ENCODE measurements at places on chromosomes 7 and 10.

DNA sequence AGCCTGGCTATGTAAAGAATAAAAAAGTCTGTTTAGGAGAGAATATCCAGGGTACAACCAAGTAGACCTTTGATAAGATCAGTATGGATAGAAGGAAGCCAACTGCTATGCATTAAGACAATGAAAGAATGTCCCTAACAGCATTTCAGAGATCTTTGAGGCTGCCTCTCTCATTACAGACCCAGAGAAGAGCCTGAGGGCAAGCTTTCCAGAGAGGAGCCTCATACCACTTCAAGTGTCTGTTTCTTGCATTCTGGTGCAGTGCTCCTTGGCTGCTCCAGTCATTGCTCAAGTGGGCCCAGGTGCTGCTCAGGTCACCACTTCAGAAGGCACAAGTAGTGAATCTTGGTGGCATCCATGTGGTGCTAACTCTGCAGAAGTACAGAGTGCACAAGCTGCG is 514.0 kb downstream of the PLXDC2 start:
- DNase-seq, result no peak

- DNase-seq, result no peak
Observed at GRCh38 chr7:721619-722248, 4.8 kb upstream of the DNAAF5 start.

DNA sequence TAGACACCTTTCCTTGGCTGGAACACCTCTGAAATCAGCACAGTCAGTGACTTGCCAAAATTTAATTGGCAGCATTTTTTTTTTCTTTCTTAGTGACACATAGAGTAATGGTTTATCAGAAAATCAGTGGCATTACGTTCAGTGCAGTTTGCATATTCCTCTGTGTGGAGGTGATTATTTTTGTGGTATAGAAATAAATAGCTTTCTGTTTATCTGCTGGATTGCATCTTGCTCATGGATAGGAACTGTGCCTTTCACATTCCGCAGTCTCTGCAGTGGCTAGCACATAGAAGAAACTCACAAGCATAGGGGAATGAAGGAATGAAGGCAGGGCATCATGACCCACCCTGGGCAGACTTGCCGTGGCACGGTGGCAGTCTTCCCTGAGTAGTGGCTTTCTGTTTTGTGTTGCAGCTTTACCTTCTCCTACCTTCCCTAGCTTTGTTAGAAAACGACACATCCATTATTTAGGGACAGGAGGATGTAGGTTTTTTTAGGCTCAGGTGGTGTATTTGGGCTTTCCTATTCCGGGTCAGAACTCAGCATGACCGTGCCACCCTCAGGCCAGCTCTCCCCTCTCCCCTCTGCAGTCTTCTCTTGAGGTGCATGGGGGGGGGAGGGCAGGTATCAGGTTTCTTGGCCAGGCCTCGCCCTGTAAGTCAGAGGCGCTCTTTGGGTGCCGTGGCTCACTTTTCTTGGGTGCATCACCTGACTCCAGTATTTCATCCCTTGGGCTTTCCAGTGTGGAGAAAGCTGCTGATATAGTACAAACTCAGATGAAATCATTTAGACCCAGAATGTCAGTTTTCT is 112.5 kb upstream of the GJD4 start:
- DNase-seq, result no peak

GRCh38 chr10:6068006-6068405 is 5.8 kb upstream of the IL2RA start:
- no peak for DNase-seq

DNA sequence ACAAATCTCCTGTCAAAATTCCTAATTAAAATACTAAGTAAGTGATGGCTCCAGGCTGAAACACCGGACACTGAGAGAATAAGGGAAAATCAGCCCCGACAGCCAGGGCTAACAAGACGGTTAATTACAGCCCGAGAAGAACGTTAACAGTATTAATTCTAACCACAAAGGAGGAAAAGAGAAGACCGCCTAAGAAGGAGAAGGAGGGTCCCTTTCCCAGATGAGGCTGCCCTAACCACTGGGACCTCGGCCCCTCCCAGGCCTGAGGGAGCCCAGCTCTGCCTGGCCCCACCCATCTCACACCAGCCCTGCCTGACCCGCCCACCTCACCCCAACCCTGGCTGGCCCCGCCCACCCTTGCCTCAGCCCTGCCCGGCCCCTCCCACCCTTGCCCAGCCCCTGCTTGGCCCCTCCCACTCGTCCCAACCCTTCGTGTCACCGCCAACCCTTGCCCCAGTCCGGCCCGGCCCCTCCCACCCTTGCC is 51.3 kb downstream of the PWWP2B start:
- DNase-seq, result no peak

DNA sequence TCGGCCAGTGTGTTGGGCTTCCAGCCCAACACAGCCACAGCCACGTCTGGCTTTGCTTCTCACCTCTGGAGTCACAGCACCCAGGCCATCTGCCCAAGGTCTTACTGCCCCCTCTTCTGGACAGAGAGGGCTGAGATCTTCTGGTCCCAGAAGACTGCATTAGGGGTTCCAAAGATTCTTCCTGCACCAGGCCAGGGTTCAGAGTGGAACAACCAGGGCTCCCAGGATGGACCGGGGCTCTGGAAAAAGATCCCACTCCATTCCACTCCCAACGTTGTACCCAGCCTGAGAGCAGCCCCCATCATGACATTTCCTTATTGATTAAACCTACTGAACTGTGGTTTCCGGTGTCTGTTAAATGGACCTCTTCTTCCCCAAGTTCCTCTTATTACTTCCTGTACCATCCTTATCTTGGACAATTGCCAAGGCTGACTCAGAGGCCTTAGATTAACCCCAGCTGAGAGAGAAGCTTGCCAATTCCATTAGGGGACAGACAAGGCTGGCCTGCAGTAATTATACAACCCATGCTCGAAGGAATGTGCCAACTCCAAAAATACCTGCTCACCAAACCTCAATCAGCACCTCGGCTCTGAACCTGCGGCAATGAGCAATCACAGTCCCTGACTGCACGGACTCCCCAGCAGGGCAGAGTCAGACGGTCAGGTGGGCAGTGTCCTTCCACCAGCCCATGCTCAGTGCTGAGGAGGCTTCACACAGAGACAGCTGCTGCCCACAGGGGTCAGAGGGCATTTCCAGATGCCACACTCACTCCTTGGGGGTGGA is 47.9 kb upstream of the NPFFR1 start:
- DNase-seq, result peak; percentile 80

GRCh38 chr10:111116762-111117445 is 40.1 kb downstream of the ADRA2A start:
- DNase-seq, result no peak

- no peak for DNase-seq
Observed at GRCh38 chr10:19480353-19480752, 335.9 kb upstream of the PLXDC2 start.

DNA sequence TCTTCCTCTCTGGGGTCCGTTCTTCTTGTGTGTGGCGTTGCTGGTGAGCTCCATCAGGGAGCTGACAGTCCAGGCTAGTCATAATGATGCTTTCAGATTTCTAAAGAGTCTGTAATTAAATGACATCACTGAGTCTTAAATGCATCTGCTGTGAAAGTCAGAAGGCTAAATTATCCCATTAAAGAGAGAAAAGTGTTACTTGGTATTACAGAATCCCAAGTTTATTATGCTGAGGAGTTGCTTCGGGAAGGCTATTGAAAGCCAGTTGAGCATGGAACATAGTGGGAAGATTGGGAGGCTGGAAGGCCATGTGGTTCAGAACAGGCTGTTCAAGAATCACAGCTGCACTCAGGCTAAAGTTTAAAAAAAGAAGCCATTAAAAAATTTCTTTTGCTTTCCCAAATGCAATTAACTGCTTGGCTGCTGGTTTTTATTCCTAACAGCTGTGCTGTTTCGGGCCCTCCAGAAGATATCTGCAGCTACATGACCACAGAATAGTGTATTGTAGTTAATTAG is 342.6 kb upstream of the LRGUK start:
- DNase-seq, result no peak

- DNase-seq, result no peak
Observed at GRCh38 chr10:12919574-12919973, 81.9 kb downstream of the CCDC3 start.

GRCh38 chr10:99123851-99124250 is 111.8 kb downstream of the HPSE2 start:
- no peak for DNase-seq

GRCh38 chr7:103114576-103115008 is 34.3 kb downstream of the NAPEPLD start:
- DNase-seq, result no peak

- no peak for DNase-seq
Observed at GRCh38 chr10:19658622-19659233, 157.5 kb upstream of the PLXDC2 start.

- DNase-seq, result no peak
Observed at GRCh38 chr10:23338155-23338828, 6.3 kb downstream of the C10orf67 start.

DNA sequence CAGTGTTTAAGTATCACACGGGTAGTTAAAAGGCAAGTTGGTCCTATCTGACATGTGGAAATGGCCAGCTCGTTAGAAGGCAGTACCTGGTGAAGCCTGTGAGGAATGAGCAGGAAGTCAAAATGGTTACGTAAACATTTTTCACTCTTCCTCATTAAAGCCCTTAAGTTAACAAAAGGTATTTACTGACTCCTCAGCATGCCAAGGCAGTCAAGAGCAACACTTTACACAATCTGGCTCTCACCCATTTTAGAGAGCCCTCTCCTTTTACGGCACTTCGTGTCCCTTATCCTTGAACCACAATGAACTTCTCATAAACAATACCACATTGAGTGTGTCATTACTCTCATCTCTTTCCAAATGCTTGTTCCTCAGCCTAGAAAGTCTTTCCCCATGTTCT is 11.0 kb upstream of the RSBN1L start:
- no peak for DNase-seq

GRCh38 chr7:36820527-36821170 is 96.4 kb upstream of the AOAH start:
- DNase-seq, result peak; percentile 2

- no peak for DNase-seq
Observed at GRCh38 chr7:102186306-102186705, 100.4 kb upstream of the SH2B2 start.

DNA sequence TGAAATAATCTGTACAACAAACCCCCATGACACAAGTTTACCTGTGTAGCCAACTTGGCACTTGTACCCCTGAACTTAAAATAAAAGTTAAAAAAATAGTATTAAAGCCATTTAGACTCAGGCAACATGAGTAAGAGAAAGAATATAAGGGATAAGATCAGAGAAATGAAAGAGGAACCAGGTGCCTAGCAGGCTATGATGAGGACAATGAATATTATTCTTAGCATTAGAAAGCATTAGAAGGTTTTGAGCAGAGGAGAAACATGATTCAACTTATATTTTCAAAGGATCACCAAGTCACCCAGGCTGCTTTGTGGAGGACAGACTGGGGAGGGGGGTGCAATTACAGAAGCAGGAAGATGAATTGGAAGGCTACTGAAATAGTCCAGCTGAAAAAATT is 48.1 kb upstream of the TES start:
- DNase-seq, result no peak

DNA sequence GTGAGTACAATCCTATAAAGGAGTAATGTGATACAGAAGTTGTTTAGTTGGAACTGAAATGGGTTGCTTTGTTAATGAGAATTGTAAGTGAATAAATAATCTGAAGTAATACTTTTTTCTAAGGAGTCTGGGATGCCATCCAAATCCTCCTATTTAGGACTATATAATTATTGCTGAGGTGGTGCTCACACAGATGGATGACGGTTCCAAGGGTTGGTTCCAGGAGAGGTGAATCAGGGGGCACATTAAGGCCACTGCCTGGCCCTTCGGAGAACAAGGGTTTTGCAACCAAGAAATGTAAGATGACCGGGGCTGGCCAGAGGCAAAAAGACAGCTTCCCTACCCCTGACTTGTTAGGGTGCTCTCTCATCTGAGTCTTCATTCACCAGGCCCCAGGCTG is 352.7 kb downstream of the PHTF2 start:
- DNase-seq, result peak; percentile 91

GRCh38 chr7:105565190-105565589 is 16.1 kb downstream of the EFCAB10 start:
- DNase-seq, result no peak

- no peak for DNase-seq
Observed at GRCh38 chr7:128385988-128386925, 23.5 kb downstream of the IMPDH1 start.

GRCh38 chr10:113423981-113424721 is 128.7 kb upstream of the HABP2 start:
- peak; percentile 38 for DNase-seq

GRCh38 chr7:80002865-80003264 is 131.8 kb upstream of the GNAI1 start:
- DNase-seq, result no peak

- peak; percentile 39 for DNase-seq
Observed at GRCh38 chr7:135645296-135645904, 16.9 kb upstream of the STMP1 start.

DNA sequence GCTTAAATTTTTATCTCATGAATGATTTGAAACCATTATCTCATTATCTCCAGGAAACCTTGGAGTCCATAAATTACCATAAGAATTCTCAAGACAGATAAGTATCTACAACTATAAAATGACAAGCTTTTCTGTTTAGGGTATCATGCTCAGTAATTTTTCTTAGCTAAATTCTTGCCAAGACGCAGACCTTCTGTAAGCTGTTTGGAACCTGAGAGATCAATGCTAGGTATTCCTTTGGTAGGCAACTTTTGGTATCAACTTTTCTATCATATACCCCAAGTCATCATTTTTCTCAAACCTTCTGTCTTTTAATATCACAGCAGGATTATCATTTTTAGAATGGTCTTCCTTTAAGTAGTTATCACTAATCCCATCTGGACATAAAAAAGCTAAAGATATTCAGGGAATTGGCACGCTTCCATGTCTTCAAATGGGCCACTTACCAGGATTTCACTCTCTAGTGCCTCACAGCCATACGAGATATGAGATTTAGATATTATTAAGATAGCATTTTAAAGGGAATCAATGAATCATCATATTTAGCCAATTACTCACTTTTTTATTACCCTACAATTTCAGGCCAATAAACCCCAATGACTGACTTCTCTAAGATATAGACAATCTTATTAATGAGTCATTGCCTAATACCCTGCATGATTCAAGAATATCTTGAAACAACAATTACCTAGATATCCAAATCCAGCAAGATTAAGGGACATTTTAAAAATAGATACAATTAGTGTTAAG is 544.1 kb downstream of the HTR7 start:
- no peak for DNase-seq

GRCh38 chr10:79324032-79324695 is 23.1 kb upstream of the PPIF start:
- DNase-seq, result no peak

- no peak for DNase-seq
Observed at GRCh38 chr7:36011588-36011965, 141.5 kb upstream of the EEPD1 start.

GRCh38 chr7:108236681-108237415 is 106.7 kb upstream of the LAMB4 start:
- DNase-seq, result no peak

- DNase-seq, result no peak
Observed at GRCh38 chr7:116298055-116298454, 87.7 kb downstream of the TES start.
